Thyroid gland (tissue), 4 donors: ENCODE measurements at places on chromosomes 2 and 18.

DNA sequence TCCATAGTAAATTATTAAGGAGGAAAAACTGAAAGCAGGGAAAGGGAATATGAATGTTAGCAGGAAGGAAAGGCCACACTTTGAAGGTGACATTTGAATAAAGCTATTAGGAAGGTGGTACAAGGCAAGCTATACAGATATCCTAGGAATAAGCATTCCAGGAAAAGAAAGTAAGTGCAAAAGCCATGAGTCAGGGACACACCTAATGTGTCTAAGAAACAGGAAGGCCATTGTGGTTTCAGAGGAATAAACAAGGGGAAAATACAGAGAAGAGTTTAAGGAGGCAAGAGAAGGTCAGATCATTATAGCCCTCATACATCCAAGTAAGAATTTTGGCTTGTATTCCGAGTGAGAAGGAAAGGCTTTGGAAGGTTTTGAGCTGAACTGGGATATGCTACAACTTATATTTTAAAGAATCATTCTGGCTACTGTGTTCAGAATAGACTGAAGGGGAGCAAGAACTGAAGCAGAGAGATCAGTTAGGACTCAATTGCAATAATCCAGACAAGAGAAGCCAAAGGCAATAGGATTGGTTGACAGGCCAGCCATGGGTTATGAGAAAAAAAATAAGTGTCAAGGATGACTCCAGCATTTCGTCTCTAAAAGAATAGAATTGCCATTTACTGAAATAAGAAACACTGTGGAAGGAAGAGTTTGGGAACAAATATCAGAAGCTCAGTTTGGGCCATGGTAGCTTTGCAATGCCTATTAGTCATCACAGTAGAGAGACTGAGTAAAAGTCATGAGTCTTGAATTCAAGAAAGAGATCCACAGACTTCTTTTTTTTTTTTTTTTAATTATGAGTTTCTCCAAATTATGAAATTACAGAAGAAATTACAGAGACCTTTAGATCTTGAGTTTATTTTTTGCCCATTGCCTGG, 11.3 kb downstream of the RAD51AP2 start:
- no peak for DNase-seq

DNA sequence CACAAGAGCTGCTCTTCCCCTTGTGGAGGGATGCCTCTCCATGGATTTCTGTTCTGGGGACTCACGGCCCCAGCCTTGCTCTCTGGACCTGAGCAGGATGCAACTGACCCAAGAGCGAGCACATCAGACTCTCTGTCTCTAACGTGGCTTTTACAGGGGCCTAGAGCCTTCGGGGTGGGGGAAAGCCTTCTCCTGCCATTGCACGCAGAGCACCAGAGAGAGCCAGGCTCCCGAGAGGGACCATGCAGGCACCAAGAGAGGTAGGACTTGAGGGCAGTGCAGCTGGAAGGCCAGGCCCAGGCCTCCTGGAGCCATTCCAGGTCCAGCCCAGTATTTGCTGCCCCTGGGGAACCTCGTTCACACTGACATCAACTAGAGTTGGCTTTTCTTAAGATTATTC, 475.6 kb upstream of the MYT1L start:
- no peak for DNase-seq

DNA sequence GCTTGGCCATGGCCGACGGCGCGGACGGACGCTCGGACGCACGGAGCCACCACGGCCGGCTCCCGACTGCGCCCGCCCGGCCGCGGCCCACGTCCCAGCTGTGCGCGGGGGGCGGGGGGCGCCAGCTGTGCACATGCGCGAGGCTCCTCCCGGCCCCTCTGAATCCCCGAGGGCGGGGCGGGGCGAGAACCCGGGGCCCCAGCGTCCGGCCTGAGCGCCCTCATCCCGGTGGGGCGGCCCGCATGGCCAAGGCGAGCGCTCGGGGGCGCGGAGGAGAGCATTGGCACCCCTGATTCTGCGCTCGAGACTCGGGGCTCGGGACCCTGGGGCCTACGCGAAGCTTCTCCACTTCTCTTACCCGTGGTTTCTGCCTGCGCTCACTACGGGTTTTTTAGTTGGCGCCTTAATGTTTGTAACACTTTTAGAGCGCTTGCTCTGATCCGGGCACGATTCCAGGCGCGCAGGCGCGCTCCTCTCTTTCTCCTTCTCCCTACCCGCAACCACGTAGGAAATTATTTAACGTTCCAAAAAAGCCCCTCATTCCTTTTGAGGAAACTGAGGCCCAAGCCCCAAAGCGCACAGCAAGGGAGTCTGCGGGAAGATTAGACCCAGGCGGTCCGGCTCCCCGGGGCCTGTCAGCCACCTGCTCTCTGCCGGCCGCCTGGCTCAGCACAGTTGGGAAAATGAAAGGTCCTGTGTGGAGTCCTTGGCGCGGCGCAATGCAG, at the start of gene PXDN:
TSS of gene PXDN (minus strand) at position 70 of the 725 bp plus-strand sequence. CDS start at position 10, 60 bp downstream.
- DNase-seq, result peak; percentile 28

DNA sequence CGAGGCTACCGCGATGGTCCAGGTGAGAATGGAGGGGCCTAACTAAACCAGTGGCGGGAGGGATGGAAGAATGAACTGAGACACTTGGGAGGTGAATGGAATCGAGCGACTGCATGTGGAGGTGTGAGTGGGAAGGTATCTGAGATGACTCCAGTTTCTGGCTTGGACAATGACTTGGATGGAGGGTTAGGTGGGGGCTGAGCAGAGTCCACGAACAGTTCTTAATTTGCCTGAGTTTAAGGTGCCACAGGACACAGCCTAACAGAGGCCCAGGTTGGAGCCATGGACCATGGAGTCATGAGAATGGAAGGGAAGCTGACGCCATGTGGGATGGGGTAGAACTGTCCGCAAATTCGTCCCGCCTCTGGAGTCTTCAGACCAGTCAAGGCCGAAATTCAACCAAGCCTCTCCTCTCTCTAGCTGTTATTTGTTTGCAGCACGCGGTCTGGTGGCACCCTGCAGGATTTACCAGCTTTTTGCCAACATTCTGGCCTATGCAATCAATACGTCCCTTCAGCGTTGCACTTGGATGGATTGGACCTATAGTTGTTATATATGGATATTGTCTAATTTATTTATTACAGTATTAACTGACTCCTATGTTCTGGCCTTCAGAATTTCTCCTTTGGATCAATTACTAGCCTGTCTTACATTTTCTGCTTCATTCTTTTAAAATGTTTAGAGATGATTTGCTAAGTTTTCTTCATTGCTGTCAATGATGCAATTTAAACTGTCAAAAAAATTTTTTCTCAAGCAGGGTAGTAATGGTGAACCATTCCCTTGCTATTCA, 940 bp upstream of the BOLA3 start:
- DNase-seq, result no peak

GRCh38 chr2:156532989-156533388, 96.8 kb downstream of the GPD2 start:
- DNase-seq, result no peak

GRCh38 chr18:3450012-3450798, at the start of gene TGIF1:
TSS of gene TGIF1 (plus strand) at chr18:3450172. CDS start at chr18:3450490, 318 bp downstream.
- peak; percentile 91 for DNase-seq

GRCh38 chr2:238642973-238643372, 204.9 kb upstream of the TWIST2 start:
- DNase-seq, result no peak

DNA sequence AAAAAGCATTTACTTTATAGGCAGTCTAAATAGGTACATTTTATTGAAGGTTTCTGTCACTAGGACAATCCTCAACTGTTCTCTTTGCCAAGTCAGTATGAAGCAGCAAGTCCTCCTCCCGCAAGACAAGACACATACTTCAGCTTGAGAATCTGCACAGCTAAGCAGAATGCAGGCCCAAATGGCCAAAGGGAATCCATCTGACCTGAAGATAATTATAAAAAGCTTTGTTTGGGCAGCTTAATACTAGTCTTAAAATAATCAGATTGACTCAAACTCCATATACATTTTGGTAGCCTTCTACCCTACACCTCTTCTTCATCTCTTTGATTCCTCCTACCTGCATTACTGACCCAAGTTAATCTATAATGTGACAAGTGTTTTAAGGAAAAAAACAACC, 1.8 kb downstream of the LANCL1 start:
- DNase-seq, result no peak

GRCh38 chr2:101776172-101777043, 78.9 kb downstream of the MAP4K4 start:
- DNase-seq, result peak; percentile 21

DNA sequence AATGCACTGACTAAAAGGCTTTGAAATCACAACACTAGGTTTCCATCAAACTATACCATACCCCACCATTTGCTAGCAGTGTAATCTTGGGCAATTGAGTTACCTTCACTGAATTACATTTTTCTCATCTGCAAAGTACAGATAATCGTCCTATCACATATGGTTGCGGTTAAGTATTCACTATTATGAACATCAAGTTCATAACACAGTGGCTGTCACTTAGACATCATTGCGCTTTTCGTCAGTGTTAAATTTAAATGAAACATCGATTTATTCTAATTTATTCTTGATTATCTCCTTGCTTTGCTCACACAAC, 505.9 kb downstream of the CPS1 start:
- no peak for DNase-seq

GRCh38 chr2:144461308-144461766, 58.6 kb downstream of the ZEB2 start:
- no peak for DNase-seq

DNA sequence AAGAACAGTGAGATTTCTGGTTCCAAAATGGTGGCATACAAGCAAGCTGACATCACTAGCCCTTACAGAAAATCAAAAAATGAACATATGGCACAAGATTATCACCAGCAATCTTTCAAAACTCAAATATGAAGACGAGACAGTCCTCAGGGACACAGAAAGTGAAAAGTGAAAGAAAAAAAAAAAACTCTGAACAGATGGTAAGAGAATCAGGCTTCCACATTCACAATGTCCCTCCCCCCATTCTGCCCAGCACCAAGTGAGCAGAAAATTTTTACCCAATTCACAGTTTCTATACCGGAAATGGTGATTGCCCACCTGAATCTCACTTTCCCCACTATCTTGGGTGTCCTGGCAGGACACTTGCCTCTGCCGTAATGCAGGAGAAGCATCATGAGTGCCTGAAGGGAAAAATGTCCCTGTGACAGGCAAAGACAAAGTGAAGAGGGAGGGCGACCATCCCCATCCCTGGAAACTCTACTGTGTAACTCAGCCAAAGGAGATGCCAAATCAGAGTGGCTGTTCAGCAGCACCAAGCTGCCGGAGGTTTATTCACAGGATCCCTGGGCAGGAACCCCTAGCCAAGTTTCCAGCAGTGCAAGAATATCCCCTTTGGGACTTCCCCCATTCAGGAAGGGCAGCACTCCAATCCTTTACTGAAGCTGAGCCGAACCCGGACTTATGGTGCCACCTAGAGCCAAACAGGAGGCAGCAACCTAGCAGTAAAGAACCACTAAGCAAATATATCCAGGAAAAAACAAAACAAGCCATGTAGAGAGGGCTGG, 312.2 kb downstream of the LRATD1 start:
- no peak for DNase-seq

DNA sequence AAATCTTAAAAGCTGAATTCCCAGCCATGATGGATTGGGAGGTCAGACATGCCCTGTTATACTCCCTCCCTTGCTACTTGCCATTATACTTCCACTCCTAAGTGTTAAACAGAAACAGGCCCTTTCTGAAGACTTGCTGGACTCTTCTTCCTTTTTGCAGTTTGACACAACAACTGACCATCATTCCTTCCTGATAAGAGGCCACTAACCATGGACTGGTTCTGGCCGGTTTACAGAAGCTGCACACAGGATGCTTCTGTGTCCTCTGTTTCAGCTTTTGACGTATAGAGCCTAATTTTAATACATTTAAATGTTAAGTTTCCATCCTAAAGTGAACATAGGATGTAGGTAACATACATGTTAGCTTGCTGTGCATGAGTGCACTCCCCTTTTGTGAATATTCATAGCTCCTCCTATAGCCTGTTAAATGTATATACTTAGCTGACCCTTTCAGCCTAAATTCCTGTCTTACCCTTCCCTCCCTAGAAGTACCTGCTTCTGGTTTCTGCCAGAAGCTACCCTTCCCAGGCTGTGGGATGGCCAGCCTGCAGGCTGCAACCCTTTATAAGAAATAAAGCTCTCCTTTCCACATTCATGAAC, 13.2 kb downstream of the FBXO48 start:
- no peak for DNase-seq

DNA sequence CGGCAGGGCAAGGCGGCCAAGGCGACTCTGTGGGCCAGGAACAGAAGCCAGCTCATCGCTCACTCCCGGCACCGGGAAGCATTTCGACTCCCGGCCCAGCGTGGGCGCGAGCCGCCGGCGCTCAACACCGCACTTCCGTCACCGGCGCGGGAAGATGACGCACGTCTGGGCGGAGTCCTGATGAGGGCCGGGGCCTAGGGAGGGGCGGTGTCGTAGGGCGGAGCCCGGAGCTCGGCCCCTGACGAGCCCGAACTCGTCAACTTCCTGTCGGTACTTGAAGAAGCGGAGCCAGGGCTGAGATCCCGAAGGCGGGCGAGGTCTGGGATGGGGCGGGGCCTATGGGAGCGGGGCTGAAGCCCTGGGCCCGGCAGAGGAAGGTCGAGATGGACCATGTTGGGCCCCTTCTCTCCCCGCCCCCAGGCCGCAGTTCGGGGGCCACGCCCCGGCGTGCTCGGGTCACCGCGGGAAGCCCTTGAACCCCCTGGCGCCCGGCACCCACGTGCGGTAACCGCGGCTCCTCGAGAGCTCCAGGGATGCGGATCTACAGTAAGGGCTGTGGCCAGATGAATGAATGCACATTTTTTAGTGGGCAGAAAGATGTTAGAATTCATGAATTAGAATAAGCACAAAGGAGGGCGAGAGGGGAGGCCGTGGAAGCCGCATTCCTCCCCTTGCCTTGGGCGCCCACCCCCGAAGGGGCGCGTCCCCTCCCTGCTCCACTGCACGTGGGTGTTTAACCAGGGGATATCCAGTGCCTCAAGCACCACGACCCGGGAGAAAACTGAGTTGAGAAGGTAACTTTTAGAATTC, at the start of gene RNASEH1:
TSS of gene RNASEH1 (minus strand) at position 129 of the 810 bp plus-strand sequence. CDS start at position 56, 73 bp downstream.
- DNase-seq, result peak; percentile 98

DNA sequence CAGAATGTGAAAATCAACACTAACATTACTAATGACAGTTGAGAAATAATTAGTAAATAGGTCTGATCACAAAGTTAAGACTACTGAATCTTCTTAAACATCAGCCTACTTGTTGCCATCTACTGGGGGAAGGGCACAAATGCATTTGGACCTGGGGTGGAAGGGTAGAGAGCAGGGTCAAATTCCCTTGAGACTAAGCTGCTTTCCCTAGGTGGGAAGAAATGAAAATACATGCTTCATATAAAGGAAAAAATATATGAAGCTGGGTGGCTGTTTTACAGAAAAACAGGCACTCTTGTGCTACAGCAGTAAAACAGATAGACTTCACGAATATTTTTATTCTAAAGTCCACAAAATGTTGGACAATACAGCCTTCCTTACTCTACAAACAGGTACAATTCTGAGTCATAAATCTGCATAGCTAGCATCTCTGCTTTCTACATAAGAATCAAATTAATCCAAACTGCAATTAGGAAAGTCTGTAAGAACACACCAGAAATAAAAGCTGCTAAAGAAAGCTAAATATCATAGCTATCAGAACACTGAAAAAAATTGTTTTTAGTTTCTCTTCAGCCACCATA, 10.9 kb downstream of the TRIP12 start:
- DNase-seq, result no peak

DNA sequence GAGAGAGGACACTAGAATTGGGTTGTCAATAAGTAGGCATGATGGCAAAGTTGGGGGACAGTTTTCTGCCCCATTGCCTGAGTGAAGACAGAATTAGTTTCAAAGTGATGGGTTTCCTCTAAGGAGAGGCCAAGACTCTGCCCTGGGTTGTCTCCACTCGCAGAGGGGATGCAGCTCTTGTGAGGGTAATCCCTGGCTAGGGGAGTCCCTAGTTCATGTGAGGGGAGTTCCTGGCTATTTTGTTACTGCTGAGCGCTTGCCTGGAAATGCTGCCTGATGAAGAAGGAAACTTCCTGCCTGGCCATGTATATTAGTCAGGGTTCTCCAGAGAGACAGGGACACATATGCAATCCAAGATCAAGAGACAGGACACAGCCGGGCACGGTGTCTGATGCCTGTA, 501.5 kb downstream of the BCL11A start:
- DNase-seq, result no peak
